ENCODE measurements at places on chromosomes 5 and 9.
A peak's percentile ranks its signal among the peaks of the same experiment; 100 is the strongest.

DNA sequence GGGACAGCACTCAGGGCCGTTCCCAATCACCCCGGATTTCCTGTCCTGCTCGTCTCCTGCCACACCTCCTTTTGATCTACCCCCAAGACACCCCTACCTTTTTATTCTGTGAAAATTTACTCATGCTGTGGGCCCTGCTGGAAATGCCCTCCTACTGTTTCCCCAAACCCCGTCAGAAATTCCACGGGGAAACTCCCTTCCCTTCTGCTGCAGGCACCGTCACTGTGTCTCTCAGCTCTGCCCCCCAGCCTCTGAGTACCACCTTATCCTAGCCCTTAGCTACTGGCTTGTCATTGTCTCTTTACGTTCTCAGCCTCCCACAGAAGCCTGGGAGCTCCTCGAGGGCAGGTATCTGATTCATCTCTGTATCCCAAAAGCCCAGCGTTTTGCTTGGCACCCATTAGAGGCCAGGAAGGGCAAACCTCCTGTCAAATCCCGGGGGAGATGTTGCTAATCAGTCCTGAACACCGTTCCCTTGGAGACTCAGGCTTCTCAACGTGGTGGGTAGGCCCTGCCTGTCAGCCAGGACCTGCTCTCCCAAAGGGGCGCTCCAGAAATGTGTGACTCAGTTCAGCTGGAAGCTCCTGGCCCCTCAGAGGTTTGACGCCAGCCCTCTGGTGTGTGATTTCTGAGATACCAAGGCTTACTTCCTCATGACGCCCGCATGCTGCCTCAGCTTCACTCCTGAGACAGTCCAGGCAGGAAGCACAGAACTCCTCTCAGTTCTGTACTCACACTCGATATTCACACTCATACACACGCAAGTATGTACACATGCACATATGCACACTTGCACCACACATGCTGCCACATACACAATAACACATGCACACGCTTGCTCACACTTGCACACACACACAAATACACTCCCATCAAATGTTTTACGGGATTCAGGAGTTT lies 50.7 kb upstream of the GRHPR start:
- no peak for DNase-seq

DNA sequence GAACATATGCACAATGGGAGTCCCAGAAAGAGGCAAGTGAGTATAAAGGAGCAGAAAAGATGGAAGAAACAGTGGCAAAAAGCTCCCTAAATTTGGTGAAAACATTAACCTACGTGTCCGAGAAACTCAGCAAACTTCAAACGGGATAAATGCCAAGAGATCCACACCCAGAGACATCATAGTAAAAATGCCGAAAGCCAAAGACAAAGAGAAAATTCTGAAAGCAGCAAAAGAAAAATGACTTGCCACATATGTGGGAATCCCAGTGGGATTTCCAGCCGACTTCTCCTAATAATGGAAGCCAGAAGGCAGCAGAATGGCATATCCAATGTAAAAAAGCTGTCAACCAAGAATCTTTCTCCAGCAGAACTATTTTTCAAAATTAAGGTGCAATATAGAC lies 101.2 kb downstream of the ADAMTS2 start:
- no peak for DNase-seq

- DNase-seq, result no peak
Observed at GRCh38 chr5:1554410-1554967, 30.7 kb upstream of the LPCAT1 start.

DNA sequence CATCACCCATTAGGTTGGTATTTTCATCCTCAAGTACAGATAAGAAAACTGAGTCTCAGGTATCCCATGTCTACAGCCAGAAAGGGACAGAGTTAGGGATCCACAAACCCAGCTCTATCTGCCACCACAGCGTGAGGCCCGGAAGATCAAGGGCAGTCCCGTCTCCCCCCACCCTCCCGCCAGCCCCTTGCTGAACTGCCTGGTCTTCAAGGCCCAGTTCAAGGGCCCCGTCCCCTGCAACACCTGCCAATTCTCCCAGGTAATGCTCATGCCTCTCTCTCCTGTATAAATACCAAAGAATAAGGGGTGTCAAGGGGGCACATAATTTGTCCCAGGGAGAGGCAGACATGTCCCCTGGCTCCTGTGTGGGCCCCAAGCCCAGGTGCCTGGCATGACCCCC lies 50.7 kb downstream of the AK8 start:
- no peak for DNase-seq

- peak; percentile 2 for DNase-seq
Observed at GRCh38 chr5:72817076-72817481, 618 bp downstream of the TNPO1 start.

- no peak for DNase-seq
Observed at GRCh38 chr9:82170866-82171265, 182.3 kb downstream of the SPATA31D1 start.

DNA sequence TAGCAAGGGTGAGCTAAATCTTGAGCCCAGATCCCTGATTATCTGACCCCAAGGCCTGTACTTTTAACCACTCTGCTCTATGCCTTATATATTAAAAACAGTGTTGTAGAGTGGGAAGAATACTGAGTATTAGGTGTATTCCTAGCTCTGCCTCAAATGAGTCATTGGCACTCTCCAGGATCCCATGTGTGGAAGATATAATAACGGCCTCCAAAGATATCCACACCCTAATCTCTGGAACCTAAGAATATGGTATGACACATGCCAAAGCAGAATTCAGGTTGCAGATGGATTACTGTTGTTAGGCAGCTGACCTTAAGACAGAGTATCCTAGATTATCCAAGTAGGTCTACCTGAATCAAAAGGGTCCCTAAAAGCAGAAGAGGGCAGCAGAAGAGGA lies 110.8 kb downstream of the ADRB2 start:
- no peak for DNase-seq

- peak; percentile 18 for DNase-seq
Observed at GRCh38 chr5:126777257-126777974, 480 bp downstream of the LMNB1 start.

GRCh38 chr9:120767451-120767850 lies 25.8 kb downstream of the FBXW2 start:
- DNase-seq, result no peak

Data from stimulated activated CD8-positive, alpha-beta memory T cell treated with anti-CD3 and anti-CD28 coated beads, Interleukin-4, amount 100 ng/mL, for 1 hour (primary cell).